Placental pericyte (primary cell): ENCODE measurements at places on chromosomes 2 and 18. TPM values are rescaled to one million over a fixed set of nuclear protein-coding genes. Genes with fewer than 3 reads are reported as not detected.

The EMILIN1 gene
- 189 and 203 TPM in 2 replicates for total RNA-seq

The PLA2R1 gene
- 1.8 and 4.9 TPM in 2 replicates for total RNA-seq

The ERICH2 gene
- total RNA-seq: not detected in 2 replicates

The KIF3C gene
- total RNA-seq: 10.5 and 17.5 TPM in 2 replicates

The TUBA3E gene
- total RNA-seq: not detected in 2 replicates

The FABP1 gene
- not detected in 2 replicates for total RNA-seq

The ALPP gene
- under 0.01 TPM in 1 of 2 replicates, not detected in the other for total RNA-seq
